MCF 10A (cell line): ENCODE measurements at places on chromosomes 1 and 21. TPM values are rescaled to one million over a fixed set of nuclear protein-coding genes. Genes with fewer than 3 reads are reported as not detected.

- H3K27me3 ChIP-seq = no peaks in the 10 kb centered on the region
- peak; percentile 98 for DNase-seq
- H3K36me3 ChIP-seq = no peaks in the 10 kb centered on the region
Observed at GRCh38 chr1:29569971-29570634, 333.8 kb downstream of the PTPRU start.

DNA sequence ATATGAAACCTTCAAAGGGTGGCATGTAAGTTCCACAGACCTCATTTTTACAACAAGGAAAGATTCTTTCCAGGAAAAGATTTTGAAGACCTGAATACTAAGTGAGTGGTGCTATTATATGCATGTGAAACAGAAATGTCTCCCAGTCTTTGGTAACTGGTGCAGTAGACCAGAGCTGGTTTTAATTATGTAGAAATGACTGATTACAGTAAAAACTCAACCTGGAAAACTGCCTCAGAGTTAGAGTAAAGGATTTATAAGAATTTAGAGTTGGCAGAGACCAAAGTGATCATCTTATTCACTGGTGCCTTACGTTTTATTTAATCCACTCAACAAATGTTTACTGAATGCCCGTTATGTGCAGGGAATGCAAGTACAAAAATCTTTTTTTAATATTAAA lies 30.2 kb upstream of the LRRC8D start:
- DNase-seq = no peak
- H3K4me1 ChIP-seq = no peaks in the 10 kb centered on the region
- H3K36me3 ChIP-seq = no peaks in the 10 kb centered on the region
- no peak overlapping the region for H3K27ac ChIP-seq

- peak; percentile 65 for DNase-seq
- peak overlapping the region; percentile 94 for H3K4me3 ChIP-seq
Observed at GRCh38 chr1:111139324-111139955, 453 bp downstream of the DRAM2 start.

The ACBD6 gene
- total RNA-seq = 123 and 136 TPM in 2 replicates

DNA sequence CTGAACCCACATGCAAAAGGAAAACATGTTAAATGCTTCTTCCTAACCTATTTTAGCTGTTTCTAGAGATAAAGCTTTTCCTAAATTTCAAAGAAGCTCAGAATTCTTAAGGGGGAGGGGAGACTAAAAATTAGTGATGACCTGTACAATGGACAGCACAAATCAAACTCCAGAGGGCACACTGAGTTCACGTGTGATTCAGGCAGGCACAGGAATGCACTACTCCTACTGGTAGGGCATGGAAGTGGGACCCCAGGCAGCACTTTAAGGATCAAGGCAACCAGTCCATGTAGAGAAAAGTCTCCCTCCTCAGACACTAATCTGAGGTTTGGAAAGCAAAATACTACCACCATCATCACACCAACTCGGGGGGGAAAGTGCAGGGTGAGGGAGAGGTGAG lies 31.3 kb upstream of the CLCA4 start:
- H3K4me3 ChIP-seq = no peak overlapping the region
- peak; percentile 64 for DNase-seq
- no peak overlapping the region for H3K27ac ChIP-seq
- H3K36me3 ChIP-seq = no peaks in the 10 kb centered on the region

DNA sequence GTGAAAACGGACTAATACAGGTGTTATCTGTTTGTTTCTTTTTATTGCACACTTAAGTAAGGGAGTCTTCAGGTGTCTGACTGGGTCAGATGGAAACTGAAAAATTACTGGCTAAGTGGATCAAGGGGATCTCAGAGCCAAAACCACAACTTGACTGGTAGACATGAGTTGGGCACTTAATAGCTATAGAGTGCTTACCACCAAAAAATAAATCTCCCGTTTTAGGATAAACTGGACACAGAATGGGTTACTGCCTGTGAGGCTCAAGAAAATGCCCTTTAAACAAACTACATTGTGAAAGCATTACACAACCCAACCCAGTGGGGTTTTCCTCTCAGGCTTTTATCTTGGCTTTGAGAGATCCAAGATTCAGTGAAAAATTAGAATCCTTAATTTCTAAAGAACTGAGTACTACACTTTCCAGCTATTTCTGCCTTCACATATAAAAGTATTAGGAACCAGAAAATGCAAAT lies 134.0 kb upstream of the LYPLAL1 start:
- H3K4me3 ChIP-seq = no peak overlapping the region
- H3K36me3 ChIP-seq = no peaks in the 10 kb centered on the region
- H3K27ac ChIP-seq = no peak overlapping the region
- H3K4me1 ChIP-seq = peaks cover 5% of the 10 kb centered on the region
- no peaks in the 10 kb centered on the region for H3K27me3 ChIP-seq
- no peak for DNase-seq

DNA sequence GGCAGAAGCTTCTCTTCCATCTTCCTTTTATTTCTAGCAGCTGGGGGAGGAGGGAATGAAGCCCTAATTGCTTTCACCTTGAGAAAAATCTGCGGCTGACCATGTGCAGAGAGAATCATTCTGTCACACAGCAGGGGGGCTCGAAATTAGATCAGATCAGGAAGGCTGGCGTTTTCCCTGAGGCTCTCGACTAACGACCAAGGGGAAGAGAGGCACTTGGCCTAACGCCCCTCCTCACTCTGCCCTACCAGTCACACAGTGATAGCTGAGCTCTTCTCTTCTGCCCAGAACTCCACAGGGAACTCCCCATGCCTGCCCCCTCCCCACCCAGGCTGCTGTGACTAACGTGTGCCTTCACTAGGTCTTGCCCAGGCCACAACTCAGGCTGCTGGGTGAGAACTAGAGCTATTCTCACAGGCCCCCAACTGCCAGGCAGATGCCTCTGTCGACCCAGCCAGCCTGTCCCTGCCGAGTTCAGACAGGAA lies 26.5 kb upstream of the KHDRBS1 start:
- no peak for DNase-seq
- H3K36me3 ChIP-seq = no peaks in the 10 kb centered on the region
- H3K4me3 ChIP-seq = no peak overlapping the region
- no peak overlapping the region for H3K27ac ChIP-seq
- no peaks in the 10 kb centered on the region for H3K27me3 ChIP-seq

GRCh38 chr1:64691626-64692025 lies 53.2 kb upstream of the RAVER2 start:
- H3K4me1 ChIP-seq = peaks cover 19% of the 10 kb centered on the region
- H3K27ac ChIP-seq = peak overlapping the region; percentile 76
- H3K27me3 ChIP-seq = no peaks in the 10 kb centered on the region
- H3K36me3 ChIP-seq = no peaks in the 10 kb centered on the region
- H3K4me3 ChIP-seq = no peak overlapping the region

The FCAMR gene
- total RNA-seq = not detected in 2 replicates

- no peaks in the 10 kb centered on the region for H3K27me3 ChIP-seq
- no peak overlapping the region for H3K4me3 ChIP-seq
- DNase-seq = no peak
Observed at GRCh38 chr1:220727519-220727918, 20.6 kb upstream of the MTARC2 start.

GRCh38 chr1:54982739-54983138 lies 2.3 kb downstream of the TMEM61 start:
- no peaks in the 10 kb centered on the region for H3K27me3 ChIP-seq
- no peak overlapping the region for H3K27ac ChIP-seq
- H3K4me3 ChIP-seq = no peak overlapping the region
- no peaks in the 10 kb centered on the region for H3K4me1 ChIP-seq
- no peak for DNase-seq

The ERICH3 gene
- not detected in 2 replicates for total RNA-seq

The LCE1B gene
- 1.3 and 2.0 TPM in 2 replicates for total RNA-seq

DNA sequence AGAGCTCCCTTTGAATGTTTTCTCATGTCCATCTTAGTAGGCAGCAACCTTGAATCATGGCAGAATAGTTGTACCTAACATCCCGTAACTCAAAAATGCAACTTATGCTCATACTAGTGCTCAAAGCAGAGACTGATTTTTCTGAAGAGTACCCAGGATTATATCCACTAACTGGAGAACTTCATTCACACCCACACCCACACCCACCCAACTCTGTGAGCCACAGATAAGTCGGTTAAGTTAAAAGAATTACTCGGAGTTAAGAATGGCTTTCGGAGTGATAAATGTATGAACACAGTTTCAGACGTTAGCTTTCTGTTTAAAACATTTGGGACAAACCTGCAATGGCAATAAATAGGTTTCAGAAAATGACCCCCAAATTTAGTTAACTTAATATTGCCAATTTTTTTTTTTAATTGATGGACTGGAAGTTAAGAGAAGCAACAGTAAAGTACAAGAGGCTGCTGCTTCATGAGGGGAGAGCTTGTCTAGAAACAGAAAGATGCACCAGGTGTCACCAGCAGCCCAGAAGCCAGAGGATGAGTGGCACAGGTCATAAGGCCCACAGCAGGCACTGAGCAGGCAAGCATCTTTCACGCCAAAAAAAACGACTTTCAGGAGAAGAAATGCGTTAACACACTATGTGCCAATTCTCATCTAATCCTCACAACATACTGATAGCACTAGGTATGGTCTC lies 48.4 kb upstream of the C1orf198 start:
- H3K27ac ChIP-seq = no peak overlapping the region
- DNase-seq = no peak
- peaks cover 6% of the 10 kb centered on the region for H3K4me1 ChIP-seq

DNA sequence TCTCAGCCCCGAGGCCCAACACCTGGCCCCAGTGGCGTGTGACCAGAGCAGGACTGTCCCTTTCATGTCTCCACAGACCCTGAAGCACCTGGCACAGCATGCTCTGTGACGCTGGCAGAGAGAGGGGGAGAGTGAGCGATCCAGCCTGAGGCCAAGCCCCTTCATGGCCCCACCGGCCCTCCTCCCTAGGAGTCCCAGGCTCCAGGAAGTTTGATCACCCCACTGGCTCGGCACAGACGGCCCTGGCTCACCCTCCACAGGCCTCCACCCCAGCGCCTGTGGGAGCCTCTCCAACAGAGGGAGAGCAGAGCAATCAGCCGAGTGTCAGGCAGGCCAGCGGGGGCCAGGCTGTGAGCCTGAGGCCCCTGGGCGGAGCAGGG lies 11.0 kb downstream of the SH3BGRL3 start:
- no peaks in the 10 kb centered on the region for H3K4me1 ChIP-seq
- H3K36me3 ChIP-seq = peaks cover 5% of the 10 kb centered on the region
- no peak overlapping the region for H3K27ac ChIP-seq
- DNase-seq = no peak
- H3K27me3 ChIP-seq = no peaks in the 10 kb centered on the region

DNA sequence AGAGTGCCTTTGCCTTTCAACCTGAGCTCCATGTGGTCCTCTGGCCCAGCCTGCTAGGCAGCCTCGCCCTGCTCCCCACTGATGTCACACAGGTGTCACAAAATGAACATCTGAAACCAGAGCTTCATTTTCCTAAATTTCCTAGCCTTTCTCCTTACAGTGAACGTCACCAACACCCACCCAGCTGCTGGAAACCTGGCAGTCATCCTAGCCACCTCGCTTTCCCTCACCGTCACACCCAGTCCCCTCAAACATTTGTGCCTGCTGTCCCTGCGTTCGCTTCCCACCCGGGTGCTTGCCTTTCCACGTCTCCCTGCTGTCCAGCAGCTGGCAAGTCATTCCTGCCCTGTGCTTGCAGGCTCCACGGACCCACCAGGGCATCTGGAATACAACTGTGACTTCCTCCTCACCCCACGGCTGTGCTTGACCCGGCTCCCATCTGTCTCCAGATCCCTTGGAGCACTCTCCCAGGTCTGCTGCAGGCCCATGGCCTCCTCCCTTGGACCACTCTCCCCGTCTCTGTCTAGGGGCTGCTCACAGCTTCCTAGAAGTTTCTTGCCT lies 23.5 kb downstream of the ADARB1 start:
- H3K36me3 ChIP-seq = no peaks in the 10 kb centered on the region
- no peaks in the 10 kb centered on the region for H3K27me3 ChIP-seq
- H3K4me3 ChIP-seq = no peak overlapping the region
- DNase-seq = no peak

The BEND5 gene
- not detected in 2 replicates for total RNA-seq

DNA sequence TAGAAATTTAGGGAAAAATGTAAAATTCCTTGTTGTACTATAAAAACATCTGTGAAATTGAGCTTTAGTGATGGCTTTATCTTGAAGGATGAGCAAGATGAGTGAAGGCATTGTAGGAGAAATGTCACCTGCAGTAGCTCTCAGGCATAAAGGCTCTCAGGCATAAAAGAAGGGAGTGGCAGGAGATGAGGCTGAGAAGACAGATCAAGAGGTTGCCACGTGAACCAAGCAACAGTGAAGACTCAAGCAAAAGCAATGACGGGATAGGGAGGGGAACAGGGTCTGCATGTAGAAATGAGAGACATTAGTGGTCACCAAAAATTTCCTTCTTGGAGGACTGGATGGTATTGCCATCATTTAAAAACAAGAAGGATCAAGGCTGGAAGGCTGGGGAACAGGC lies 98.8 kb downstream of the ST3GAL3 start:
- H3K27me3 ChIP-seq = no peaks in the 10 kb centered on the region
- DNase-seq = no peak
- H3K4me3 ChIP-seq = no peak overlapping the region
- no peak overlapping the region for H3K27ac ChIP-seq
- no peaks in the 10 kb centered on the region for H3K4me1 ChIP-seq
- H3K36me3 ChIP-seq = peaks cover 24% of the 10 kb centered on the region

DNA sequence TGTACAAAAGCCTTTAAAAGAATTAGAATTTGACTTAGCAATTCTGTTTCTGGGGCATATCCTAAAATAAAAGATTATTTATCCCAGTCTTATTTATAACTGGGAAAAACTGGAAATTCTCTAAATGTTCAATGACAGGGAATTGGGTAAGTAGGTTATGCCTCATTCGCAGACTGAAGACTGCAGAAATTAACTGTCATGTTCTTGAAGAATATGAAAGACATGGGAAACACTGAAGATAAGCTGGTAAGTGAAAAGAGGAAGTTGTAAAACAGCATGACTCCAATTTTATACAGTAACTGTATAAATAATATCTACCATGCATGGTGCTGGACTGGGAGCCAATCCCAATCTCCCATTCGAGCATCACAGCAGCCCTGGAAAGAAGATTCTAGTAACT lies 50.6 kb upstream of the SLC2A1 start:
- no peaks in the 10 kb centered on the region for H3K36me3 ChIP-seq
- no peak overlapping the region for H3K4me3 ChIP-seq
- no peaks in the 10 kb centered on the region for H3K27me3 ChIP-seq
- peaks cover 5% of the 10 kb centered on the region for H3K4me1 ChIP-seq
- no peak overlapping the region for H3K27ac ChIP-seq

DNA sequence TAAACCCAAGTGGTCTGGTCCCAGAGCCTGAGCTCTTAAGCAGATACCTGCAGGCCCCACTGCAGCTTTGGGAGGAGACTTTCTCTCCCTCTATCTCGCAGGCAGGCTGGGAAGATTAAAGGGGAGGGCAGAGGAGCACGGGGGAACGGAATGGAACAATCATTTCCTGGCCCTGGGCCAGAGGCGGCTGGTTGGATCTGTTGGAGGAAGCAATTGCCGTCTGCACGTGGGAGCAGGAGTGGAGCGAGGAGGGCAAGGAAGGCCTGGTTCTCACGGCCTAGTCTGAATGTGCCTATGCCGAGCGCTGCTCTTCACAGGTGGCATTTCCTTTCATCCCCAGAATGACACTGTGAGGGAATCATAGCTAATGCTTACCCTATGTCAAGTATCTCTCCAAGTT lies 23.7 kb downstream of the NKAIN1 start:
- no peak overlapping the region for H3K27ac ChIP-seq
- H3K4me1 ChIP-seq = peaks cover 5% of the 10 kb centered on the region
- no peak overlapping the region for H3K4me3 ChIP-seq
- DNase-seq = no peak

The KRTAP19-3 gene
- not detected in 2 replicates for total RNA-seq

The ASCL5 gene
- total RNA-seq = not detected in 2 replicates
